Fibroblast of skin of abdomen (primary cell): ENCODE measurements at places on chromosomes 4 and X.
A peak's percentile ranks its signal among the peaks of the same experiment; 100 is the strongest.

DNA sequence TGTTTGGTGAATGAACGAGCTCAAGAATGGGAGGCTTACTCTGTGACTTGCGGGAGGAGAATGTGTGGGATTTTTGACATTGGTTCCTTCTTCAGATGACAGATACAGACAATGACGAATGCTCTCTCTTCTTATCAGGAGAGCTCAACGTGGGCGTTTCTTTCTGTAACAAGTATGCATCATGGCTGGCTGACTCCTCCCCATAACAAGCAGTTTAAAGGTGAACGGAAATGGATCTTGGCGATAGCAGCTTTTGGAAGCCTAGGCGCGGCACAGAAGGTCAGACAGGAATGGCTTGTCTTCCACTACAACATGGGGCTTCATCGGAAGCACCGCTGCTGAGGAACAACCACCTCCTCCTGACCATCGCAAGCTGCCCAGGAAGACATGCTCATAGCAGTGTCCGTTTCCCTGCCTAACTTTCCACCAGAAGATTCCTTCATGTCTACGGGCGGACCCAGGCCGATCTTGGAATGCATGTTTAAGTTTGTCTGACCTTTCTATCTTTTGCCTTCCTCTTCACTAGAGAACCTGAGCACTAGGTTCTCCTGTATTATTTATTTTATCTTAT lies 18.3 kb upstream of the ACSL1 start:
- no peak for DNase-seq

GRCh38 chrX:70452143-70452733 lies 7.6 kb downstream of the DLG3 start:
- DNase-seq, result peak; percentile 43

DNA sequence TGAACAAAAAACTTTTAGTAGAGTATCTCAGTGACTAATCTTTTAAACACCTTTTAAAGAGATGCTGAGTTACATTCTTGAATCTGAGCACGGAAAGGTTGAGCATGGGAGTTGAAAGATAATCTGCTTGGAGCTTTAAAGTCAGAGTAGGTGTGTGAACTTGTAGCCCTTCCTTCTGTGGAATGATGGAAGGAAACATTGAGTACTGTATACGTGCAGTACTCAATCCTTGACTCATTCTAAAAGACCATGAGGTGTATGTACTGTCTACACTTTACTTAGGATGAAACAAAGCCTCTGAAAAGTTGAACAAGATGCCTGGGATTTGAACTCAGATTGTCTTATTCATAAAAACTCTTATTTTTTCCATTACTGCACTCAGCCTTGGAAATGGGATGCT lies 3.4 kb downstream of the ENOPH1 start:
- DNase-seq, result no peak

- no peak for DNase-seq
These were observed 333.5 kb downstream of the TENM3 start for GRCh38 chr4:182576601-182577289.

- no peak for DNase-seq
These were observed 22.8 kb upstream of the TLR2 start for GRCh38 chr4:153661215-153661822.

DNA sequence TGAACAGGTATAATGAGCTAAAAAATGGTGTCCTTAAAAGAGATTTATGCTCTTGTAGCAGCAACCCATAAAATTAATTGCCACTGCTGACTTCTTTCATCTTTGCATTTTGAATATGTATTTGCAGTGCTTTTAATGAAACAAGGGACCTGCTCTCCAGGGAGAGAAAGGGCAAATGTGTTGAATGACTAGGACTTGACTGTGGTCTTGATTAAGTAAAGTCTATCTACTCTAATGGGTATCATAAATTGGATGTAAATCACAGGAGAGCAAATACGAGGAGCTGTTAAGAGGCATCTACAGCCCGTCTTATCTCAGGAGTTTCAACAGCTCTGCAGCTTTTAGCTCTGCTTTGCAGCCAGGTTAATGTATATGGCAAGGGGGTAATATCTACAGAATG lies 216.4 kb downstream of the PALLD start:
- no peak for DNase-seq

GRCh38 chr4:13543839-13544605 lies at the start of gene NKX3-2:
Gene NKX3-2, minus strand, starts transcription at chr4:13544508. Its CDS starts 94 bp downstream, at chr4:13544414.
- no peak for DNase-seq

DNA sequence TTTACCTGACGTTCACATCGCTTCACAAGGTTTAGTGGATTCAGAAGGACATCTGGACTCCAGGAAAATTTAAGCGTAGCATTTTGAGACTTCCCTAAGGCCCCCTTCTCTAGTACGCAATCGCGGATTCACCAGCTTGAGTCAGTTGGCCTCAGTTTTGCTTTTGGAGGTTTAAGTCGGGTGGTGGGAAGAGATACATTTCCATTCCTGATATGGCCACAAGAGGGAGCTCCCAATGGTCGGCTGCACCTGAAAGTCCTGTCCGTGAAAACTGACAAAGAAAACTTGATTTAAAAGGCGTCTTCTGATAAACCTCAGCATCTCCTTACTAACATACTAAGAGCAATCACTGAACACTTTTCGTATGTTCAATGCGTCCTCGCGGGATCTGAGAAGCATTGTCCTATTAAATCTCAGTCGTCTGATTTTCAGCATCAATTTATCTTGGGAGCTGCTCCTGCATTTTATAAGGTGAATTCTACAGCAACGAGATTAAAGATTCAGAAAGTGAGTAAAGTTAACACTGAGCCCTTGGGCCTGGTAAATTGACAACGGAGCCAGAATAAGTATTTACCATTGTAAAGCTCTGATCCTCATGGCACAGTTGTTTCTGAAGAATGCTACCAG lies 50.6 kb downstream of the LGI2 start:
- peak; percentile 79 for DNase-seq

DNA sequence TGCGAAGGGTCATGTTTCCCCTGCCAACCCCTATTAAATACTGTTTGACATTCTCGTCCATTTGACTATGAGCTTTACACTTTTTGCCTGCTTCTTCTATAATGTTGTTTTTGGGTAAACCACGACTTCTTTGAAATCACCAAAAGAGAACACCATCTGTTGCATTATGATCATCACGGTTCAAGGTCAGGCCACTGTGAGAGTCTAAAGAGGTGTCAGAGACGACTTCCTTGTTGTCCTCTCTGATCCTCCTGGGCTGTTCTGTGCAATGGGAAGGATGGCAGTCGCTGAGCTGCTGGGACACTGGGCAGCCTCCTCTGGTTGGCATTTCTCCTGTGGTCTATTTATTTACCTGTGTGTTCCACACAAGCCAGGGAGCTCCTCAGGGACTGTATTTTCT lies 137.5 kb downstream of the RASL11B start:
- no peak for DNase-seq

GRCh38 chrX:53075011-53075410 lies 7.2 kb upstream of the TSPYL2 start:
- DNase-seq, result no peak
